Activated CD4-positive, alpha-beta memory T cell treated with anti-CD3 and anti-CD28 coated beads for 36 hours (primary cell): ENCODE measurements at places on chromosomes 1 and 21. TPM values are rescaled to one million over a fixed set of nuclear protein-coding genes. Genes with fewer than 3 reads are reported as not detected.

The C8B gene
- total RNA-seq: not detected

GRCh38 chr1:41850029-41850428 lies 68.7 kb downstream of the HIVEP3 start:
- no peaks in the 10 kb centered on the region for H3K27me3 ChIP-seq
- H3K27ac ChIP-seq: no peak overlapping the region
- peaks cover 2% of the 10 kb centered on the region for H3K36me3 ChIP-seq
- no peak overlapping the region for H3K4me3 ChIP-seq
- H3K4me1 ChIP-seq: peaks cover 33% of the 10 kb centered on the region
- peak; percentile 47 for DNase-seq

- H3K4me1 ChIP-seq: peaks cover 46% of the 10 kb centered on the region
- no peaks in the 10 kb centered on the region for H3K27me3 ChIP-seq
- no peak overlapping the region for H3K4me3 ChIP-seq
- H3K36me3 ChIP-seq: peaks cover 33% of the 10 kb centered on the region
- DNase-seq: no peak
- H3K27ac ChIP-seq: peak overlapping the region; percentile 7
Measured at GRCh38 chr1:149995927-149996326, 14.6 kb downstream of the OTUD7B start.

The TLCD4 gene
- total RNA-seq: 0.21 TPM
